Right lobe of liver (tissue), 6 donors: ENCODE measurements at places on chromosomes 13 and 19. TPM values are rescaled to one million over a fixed set of nuclear protein-coding genes. Genes with fewer than 3 reads are reported as not detected.

The LCP1 gene
- total RNA-seq, result 23.5 TPM

The CCNA1 gene
- total RNA-seq, result not detected

The GPATCH1 gene
- total RNA-seq, result 2.7 TPM

The SIGLEC11 gene
- total RNA-seq, result 2.6 TPM

The CKM gene
- total RNA-seq, result 1.1 TPM

GRCh38 chr19:38120471-38121025, 103.5 kb downstream of the DPF1 start:
- no peak for DNase-seq

GRCh38 chr19:32176591-32176990, 168.8 kb upstream of the ZNF507 start:
- no peak for DNase-seq

GRCh38 chr19:53432088-53432661, 391 bp downstream of the ZNF761 start:
- peak; percentile 55 for DNase-seq

- DNase-seq, result no peak
These were observed 11.0 kb downstream of the PNMA8B start for GRCh38 chr19:46484656-46485055.
